NCI-H524 (cell line): ENCODE measurements at places on chromosomes 4 and X.
A peak's percentile ranks its signal among the peaks of the same experiment; 100 is the strongest.

- DNase-seq = no peak
Observed at GRCh38 chrX:119406776-119407175, 7.6 kb downstream of the SLC25A43 start.

DNA sequence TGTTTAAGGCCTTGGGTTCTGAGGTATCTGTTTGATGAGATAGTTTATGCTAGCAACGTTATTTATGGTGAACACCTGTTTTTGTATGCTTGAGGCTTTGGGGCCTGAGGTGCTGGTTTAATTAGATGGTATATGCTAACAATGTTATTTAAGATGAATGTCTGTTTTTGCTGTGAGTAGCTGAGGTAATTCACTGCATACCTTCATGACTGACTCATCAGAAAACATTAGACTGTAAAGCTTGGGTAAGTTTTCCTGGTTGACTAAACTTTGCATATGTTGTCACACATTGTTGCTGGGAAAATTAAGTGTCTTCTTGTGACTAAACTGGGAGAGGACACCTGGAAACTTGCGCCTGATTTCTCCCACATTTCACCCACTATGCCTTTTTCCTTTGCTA is 1026.6 kb downstream of the RAPGEF2 start:
- no peak for DNase-seq

DNA sequence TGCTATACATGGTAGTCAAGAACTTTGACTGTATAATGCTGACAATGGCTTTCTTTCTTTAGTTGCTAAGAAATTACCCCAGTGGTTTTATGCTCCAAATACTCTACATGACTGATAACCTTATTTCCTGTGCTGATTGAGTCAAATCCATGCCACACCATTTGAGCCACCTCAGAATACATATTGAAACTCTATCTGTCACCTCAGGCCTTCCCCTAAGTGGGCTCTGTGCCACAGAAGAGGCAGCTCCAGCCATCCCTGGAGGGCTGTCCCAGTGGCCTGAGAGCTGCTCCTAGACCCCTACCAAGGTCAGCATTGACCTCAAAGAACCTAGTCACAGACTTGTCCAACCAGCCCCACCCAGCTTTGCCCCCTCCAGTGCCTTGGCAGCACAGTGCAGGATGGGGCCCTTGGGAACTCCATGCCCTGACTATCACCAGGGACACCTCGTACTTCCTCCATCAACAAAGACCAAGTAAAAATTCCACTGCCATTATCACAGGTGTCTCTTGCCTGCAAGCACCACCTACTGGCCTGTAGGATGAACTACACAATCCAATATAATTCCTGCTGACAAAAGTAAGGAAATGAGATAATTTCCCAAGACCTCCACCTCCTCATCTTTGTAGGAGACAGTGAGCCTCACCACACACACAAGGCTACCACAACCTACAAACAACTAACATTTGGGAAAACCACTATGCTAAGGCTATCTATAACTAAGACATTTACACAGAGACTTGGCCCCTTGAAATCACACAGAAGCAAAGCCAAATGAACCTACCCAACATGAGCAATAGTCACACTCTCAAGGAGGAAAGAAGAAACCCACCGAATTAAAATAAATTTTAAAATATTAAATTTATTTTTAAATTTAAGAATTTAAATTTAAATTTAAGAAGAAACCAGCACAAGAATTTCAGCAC is 239.9 kb downstream of the NKX6-1 start:
- DNase-seq = no peak

GRCh38 chr4:181569553-181569952 is 673.6 kb upstream of the TENM3 start:
- DNase-seq = peak; percentile 33

DNA sequence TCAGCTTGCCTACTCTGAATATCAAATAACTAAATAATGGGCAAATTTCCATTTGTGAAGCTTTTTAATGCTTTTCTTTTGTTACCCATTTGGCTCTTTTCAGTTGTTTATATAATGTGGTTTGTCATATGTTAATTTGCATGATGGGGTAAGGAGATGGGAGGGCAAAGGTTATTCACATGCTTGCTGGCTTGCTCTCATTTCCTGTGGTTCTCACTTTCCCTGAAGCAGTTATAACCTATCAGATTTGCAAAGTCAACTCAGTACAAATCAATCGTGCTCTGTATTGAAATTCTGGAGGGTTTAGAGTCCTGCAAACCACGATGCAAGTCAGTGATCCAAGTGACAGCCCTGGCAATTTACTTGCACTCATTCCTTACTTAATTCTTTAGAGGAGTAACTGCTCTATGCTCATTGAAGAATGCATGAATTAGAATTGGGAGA is 711.2 kb downstream of the ADGRL3 start:
- DNase-seq = no peak

DNA sequence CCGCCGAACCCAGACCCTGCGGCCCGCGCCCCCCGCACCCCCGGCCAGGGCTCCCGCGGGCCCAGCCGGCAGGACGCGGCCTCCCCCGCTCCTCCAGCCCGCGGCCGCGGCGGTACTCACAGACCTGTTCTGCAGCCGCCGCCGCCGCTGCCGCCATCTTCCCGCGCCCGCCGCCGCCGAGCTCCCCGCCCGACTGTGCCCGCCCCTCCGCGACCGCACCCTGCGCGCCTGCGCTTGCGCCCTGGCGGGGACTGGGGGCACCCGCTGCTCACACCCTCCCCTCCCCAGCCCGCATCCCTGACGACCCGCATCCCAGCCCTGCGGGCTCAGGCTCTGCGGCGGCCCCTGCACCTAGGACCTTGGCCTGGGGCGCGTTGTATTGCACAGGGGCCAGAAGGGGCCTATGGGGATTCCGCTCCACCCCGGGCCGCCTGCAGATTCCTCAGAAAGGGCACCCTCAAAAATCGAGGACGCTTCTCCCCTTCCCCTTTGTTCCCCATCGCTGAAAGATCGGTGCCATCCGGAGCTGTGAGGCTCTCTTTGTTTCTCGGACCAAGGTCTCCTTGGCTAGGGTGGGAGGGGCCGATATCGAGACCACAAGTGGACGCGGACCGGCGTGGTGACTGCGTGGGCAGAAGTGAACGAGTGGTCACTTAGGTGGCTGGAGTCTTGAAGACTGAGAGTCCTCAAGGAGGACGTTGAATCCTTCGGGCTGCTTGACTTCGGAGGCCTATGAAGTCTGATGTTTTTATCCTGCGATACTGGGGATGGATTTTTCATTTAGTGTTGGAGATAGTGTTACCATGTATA is at the start of gene SGCB:
TSS of gene SGCB (minus strand) at position 197 of the 810 bp plus-strand sequence. CDS start at position 157, 40 bp downstream.
- DNase-seq = peak; percentile 55

GRCh38 chrX:152276277-152276676 is 137.9 kb upstream of the MAGEA10 start:
- no peak for DNase-seq

- no peak for DNase-seq
Observed at GRCh38 chr4:177461606-177462005, 19.4 kb upstream of the AGA start.

GRCh38 chrX:14676431-14676830 is 147.1 kb downstream of the GLRA2 start:
- no peak for DNase-seq

DNA sequence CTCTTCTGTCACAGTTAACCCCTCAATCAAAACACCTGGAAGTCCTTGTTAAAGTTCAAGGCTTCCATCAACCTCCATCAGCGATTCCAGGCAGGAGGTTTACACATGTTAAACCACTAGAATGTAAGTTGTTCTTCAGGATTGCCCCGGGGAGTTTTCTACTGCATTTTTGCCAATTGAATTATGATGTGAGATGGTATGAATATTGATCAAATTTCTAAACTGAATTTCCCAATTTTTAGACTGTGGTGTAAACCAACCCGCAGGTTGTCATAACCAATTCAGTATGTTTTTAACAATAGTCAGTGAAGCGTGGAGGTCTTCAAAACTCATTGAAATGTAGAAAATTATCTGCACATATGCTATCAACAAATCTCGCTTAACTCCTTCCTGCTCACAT is 21.2 kb upstream of the TENM3 start:
- DNase-seq = no peak

GRCh38 chr4:152586668-152587067 is 50.8 kb upstream of the FBXW7 start:
- no peak for DNase-seq

DNA sequence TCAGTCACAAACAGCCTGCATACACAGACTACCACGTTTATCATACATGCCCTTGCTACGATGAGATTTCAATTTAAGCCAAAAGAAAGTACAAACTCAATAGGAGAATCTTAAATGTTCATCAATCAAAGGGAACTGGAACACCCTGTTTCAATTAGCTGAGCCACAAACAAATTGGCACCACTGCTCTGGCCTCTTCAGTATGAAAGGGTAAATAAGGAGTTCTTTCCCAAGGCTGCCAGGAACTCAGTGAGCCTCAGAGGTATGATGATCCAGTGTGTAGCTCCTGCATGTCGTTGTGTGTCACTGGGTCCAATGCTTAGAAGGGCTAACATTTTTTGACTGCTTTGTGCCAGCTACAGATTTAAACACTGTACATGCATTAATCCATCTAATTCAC is 5.4 kb downstream of the RNF150 start:
- no peak for DNase-seq

DNA sequence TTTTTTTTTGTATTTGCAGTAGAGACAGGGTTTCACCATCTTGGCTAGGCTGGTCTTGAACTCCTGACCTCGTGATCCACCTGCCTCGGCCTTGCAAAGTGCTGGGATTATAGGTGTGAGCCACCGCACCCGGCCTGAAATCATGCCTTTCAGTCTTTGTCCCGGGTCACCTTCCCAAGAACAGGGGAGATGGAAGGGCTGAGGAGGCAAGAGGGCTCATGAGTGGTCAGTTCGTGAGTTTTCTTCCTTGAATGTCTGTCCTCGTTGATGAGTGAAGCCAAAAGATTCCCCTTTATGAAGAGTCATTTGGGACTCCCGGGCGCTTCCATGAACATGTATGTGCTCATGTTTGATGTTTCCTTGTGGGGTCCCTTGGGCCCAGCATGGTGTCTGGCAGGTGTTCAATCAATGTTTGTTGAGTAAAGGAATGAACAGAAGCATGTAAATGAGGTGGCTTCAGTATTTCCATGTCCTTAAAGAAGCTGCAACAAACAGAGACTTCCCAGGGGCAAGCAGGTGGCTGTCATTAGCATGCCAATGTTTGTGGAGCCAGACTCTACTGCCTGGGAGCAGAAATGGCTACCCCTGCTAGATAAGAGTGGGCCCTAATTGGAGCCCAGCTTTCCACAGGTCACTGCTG is 3.4 kb upstream of the SEPTIN6 start:
- no peak for DNase-seq

DNA sequence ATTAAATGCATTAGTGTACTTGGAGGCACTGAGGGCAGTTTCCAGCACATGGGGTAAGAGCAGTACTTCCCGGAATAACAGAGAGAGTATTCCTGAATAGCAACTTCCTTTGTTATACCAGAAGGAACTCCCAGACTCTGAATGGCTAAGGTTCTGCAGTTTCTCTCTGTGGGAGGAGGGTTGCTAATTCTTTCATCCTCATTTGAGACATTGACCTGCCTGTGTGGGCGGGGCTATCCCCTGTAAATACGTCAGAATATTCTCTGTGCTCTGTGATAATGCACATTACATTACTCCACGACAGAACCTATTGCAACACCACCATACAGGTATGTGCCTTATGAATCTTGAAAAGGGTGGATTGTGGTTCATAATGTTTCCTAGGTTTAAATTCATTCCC is 52.7 kb downstream of the SPINK2 start:
- no peak for DNase-seq

GRCh38 chrX:100098660-100099375 is 311.3 kb downstream of the PCDH19 start:
- no peak for DNase-seq

DNA sequence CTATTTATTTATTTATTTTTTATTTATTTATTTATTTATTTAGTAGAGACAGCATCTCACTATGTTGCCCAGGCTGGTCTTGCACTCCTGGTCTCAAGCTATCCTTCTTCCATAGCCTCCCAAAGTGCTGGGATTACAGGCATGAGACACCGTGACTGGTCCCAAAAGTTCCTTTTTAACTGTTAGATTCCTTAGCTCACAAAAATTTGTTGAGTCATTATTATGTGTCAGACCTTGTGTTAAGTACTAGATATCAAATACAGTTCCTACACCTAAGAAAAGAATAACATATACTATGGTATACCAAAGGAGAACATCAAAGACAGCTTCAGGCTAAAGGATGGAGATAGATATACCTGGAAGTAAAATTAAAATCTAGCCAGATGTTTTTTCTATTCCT is 11.6 kb downstream of the FGA start:
- no peak for DNase-seq
